ENCODE measurements at places on chromosomes 7 and 10.

DNA sequence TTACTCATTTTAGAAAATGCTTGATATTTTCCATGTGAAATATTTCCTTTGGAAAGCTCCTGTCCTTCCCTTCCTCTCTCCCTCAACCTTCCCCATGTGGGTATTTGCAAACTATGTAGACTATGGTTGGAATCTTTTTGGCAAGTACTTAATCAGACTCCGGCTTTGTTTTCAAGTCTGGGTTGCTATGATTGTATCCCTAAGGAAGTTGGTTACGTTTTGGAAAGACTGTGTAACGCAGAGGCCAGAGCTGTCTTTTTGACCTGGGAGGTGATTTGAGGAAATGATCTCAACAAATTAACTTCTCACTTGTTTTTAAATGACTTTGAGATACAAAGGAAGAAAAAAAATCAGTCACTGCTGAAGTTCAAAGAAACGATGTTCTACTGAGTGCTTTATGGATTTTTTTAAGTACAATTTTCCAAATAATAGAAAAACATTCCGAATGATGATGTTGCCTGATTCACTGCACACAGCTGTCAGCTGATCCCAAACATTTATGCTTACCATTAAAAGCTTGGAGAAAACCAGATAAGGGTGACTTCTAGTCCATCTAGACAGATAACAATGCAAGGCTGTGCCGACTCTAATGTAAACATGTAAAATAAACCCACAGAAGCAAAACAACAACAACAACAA is 145.5 kb upstream of the CELF2 start:
- DNase-seq, result no peak

DNA sequence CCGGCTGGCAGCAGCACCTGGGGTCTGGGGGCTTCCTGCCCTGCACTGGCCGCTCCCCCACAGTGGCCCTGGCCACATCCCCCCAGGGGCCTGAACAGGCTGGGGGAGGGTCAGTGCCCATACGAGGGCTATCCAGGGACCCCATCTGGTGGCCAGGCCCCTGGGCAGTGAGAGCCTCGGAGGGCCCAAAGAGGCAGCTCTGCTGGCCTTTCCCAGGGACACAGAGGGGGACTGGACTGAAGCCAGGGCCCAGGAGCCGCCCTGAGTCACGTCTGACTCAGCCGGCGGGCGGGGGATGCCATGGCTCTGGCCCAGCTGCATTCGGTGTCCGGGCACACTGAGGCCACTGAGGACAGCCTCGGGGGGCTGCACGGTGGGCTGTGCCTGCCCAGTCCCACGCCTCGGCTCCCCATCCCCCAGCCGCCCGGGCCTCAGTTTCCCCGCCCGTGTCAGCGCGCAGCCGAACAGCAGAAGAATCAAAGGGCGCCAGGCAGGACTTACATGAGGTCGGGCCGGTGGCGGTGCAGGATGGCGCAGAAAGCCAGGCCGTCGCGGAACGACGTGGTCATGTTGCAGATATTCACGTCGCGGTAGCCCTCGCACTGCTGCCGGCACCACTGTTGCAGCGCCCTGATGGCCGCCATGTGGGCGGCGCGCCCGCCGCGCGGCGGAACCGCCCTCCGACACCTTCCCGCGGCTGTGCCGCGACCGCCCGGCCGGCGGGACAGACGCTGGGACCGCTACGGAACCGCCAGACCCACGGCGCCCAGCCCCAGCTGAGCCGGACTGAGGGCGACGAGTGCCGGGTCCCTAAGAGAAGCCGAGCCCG is at the start of gene MICALL2:
TSS of gene MICALL2 (minus strand) at position 788 of the 829 bp plus-strand sequence. CDS start at position 644, 144 bp downstream.
- peak; percentile 5 for DNase-seq

DNA sequence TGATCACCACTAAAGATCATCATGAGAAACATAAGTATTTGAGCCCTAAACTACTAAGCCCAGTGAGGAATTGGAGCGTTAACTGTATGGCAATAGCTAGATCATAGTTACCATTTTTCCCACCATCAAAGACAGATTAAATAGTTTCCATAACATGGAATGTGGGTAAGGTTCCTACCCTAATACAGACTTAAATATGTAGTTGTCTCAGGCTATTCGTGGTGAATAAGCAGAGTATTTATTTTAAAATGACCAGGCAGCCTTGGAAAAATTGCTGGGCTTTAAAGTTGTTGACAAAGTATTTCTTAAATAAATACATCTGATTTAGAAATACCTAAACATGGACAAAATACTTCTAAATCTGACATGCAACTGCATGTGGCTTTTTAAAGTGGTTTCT is 106.8 kb downstream of the NT5C2 start:
- DNase-seq, result no peak

DNA sequence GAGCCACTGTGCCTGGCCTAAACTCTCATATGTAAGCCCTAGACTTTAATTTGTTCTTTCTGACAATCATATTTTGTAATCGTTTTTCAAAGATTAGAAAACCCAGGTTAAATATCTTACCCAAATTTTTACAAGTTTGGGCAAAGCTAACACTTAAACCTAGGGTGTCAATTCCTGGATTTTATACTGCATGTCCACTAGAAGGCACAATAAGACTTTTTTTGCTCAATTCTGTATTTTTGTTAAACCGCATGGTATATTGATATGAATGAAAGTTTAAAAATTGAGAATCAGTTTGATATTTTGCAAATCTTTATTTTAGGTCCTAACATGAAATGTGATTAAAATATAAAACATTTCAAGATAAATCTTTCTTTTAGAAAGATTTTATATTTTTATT is 29.3 kb downstream of the DYNC2I1 start:
- DNase-seq, result peak; percentile 64

- no peak for DNase-seq
These were observed 91.2 kb downstream of the LSMEM1 start for GRCh38 chr7:112571852-112572607.

- DNase-seq, result no peak
These were observed 18.3 kb upstream of the PPIF start for GRCh38 chr10:79328737-79329504.

DNA sequence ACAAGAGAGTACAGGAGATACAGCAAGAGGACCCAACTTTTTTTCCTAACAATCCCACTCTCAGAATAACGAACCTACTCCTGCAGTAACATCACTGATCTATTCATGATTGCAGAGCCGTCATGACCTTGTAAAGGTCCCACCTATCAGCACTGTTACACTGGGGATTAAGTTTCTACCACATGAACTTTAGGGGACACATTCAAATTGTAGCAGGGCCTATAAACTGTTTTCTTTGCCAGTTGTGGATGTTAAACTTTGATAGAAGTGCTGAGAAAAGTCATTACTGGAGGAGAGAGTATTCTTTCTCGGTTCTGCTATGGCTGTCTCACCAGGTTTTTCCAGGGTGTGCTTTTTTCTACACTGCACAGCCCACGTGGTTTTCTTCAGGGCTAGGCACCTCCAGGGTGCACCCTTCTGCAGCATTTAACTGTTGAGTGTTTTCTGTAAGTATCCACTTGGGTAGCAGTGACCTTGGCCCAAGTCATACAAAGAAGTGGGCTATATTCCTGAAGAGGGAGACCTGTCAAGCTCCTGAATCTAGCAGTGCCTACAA is 131.6 kb upstream of the AHR start:
- DNase-seq, result no peak

GRCh38 chr7:6205971-6206660 is 66.3 kb downstream of the CYTH3 start:
- no peak for DNase-seq

- DNase-seq, result no peak
These were observed 100.1 kb downstream of the HIP1 start for GRCh38 chr7:75638594-75639070.

DNA sequence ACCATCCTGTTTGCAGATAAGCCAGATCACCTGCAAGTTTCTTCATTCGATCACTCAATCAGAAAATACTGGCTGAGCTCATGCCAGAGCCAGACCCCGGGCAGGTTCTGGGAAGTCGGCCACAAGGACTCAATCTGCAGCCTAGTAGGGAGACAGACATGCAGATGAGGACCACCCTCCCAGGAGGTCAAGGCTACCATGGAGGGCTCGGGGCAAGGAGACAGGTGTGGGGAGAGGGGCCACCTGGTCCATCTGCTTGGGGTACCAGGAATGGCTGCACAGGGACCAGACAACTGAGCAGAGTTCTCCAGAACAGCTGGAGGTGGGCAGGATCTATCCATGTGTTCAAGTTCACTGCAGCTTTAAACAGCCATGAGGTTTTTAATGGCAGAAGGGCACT is 16.8 kb upstream of the CPXM2 start:
- DNase-seq, result no peak

DNA sequence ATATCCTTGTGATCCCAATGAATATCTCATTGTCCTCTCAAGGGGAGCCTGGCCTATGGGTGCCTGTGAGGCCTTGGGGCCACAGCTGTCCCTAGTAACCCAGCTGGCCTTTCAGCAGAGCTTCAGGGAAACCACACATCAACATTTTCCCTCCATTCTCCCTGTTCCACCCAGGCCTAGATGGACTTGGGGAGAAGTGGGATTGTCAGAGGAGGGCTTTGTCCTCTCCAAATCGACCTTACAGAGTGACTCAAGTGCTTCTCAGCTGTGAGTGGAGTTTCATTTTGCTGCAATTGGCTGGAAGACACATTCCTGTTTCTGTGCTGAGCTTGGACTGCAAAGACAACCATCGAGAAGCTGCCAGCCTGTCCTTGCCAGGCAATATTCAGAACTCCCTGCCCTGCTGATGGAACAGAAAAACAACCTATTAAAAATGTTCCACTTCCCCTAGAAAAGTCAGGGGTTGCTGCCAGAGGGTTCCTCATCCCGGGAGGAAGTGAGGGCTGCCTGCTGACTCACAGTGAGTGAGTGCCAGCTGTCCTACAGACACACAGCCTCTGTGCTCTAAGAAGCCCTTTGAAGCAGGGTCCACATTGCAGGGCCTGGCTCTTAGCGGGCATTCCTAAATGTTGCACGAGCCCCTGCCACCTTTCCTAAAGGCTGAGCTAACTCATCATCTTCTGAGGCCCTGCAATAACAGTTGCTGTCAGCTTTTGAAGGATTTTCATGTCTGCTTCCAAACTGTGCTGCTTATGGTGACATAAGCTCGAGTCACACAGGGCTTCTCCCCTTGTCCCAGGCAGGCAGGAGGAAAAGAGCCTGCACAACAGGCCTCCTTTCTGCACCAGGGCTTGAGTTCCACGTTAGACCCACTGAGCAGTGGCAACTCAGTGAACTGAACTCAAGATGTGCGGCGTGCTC is 20.5 kb downstream of the STRA8 start:
- DNase-seq, result peak; percentile 17

- no peak for DNase-seq
These were observed 1240.4 kb downstream of the GATA3 start for GRCh38 chr10:9294865-9295264.

GRCh38 chr10:84179059-84179710 is 5.6 kb downstream of the GPR15LG start:
- DNase-seq, result no peak

DNA sequence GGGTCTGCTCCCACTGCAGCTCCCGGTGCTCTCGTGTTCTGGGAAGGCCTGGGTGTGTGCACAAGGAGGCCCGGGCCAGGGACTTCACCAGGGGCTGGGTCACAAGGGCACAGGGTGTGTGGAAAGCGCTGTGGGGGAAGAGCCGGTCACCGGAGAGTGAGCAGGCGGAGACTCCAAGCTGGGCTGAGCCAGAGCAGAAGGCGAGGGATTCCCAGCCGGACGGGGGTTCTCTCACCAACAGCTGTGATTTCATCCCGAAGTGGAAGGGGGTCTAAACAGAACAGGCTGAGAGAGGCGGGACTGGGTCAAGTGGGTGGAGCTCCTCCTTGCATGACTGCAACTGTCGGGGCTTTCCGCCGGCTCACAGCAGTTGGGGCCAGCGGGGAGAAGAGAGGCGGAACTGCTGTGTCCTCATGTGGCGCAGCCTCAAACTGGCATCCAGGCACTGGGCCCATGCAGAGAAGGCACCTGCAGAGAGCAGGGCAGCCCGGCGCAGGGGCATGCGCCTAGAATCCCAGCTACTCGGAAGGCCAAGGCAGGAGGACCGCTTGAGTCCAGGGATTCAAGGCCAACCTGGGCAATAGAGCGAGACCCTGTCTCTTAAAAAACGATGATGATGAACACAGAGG is 7.6 kb upstream of the ORAI2 start:
- no peak for DNase-seq

DNA sequence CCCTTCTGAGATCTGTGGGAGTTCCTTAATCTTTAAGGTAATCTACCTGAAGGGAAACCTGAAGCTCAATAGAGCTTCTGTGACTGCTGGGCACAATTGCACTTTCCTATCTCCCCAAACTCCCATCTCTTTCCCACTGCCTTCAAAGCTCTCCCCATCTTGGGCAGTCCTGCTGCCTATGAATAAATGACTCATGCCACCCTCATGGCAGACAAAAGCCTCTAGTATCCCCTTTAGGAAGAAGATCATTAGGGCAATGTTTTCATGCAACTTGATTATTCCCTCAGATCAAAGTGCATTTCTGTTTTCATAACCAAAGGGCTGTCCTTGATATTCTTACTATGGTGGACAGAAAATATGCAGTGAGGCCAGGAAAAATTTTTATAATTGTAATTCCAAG is 704.9 kb upstream of the LRRN3 start:
- no peak for DNase-seq

GRCh38 chr7:148754912-148755311 is 56.2 kb downstream of the CUL1 start:
- no peak for DNase-seq

DNA sequence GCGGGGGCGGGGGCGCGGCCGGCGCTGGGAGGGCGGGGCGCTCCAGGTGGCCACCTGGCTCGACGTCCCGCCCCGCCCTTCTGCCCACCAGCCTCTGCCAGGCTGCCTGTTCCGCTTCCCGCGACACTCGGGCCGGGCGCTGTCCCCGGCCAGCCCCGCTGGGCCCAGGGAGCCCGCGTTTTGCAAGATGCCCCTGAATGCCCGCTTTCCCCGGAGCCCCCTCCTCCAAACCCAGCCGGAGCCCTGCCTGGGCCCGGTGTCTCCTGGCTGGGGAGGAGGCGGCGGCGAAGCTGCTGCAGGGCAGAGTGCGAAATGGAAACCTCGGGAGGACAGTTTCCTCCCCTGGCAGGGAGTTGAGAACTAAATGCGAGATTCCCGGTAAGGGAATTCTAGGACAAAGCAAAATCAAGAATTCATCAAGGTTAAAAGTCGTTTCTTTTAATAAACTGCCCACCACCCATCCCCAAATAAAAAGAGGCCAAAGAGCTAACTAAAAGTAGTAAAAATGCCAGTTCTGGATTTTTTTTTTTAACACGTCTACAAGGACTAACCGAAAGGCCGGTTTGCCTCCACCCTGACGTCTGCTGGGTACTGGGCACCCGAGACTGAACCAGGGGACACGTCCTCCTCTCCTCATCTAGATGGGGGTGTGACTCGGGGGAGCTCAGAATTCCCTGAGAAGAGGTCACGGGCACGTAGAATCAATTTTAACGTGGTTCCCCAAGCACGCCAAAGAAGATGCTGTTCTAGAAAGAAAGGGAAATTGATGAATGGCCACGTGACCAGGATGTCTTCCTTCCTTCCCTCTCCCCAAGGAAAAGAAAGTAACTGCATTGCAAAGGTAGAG is 200.4 kb upstream of the NFE2L3 start:
- no peak for DNase-seq

- no peak for DNase-seq
These were observed 332.8 kb downstream of the PLXNA4 start for GRCh38 chr7:132243463-132243862.

GRCh38 chr10:97217299-97217698 is 31.5 kb upstream of the SLIT1 start:
- peak; percentile 22 for DNase-seq

- no peak for DNase-seq
These were observed 157.3 kb upstream of the NPVF start for GRCh38 chr7:25385506-25386136.
